ENCODE measurements at places on chromosomes 2 and 18.

DNA sequence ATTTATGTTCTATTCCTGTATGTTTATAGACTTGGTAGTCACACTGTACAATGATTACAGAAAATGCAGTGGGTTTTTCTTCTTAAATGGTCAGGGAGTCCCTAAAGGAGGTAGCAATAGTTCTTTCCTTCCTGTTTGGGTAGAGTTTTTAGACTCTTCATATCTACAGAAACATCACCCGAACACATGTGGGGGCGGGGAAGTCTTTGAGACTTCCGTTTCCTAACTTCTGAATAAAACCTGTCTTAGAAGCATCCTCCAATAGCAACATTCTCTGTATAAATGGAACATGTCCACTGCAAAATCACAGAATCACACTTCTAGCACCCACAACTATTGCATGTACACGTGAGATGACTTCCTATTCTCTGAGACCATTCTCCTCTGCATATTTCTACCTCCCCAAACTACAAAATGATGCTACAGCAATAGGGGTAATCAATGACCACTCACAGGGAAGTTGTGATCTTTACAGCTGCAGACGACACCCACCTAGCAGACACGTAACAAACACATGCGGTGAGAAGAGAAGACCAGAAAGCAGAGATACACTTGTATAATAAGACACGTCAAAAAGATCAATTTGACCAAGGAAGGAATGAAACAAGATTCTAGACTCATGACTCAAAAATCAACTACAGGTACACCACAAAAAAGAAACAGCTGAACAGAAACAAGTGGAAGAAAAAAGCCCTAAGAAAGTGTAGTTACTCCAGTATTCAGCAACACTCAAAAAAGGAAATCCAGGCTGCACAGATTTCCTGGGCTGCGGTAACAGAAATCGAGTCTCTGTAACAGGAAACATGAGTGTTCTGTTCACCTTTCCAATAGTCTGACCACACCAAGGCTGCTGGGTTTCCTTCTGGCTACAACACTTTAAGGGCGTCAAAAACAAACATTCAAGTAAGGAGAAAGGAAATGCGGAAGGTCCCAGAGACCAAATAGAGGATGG lies 120.4 kb downstream of the ZNF516 start:
- no peak for DNase-seq

GRCh38 chr2:37459095-37459981 lies 114.9 kb downstream of the QPCT start:
- no peak for DNase-seq

DNA sequence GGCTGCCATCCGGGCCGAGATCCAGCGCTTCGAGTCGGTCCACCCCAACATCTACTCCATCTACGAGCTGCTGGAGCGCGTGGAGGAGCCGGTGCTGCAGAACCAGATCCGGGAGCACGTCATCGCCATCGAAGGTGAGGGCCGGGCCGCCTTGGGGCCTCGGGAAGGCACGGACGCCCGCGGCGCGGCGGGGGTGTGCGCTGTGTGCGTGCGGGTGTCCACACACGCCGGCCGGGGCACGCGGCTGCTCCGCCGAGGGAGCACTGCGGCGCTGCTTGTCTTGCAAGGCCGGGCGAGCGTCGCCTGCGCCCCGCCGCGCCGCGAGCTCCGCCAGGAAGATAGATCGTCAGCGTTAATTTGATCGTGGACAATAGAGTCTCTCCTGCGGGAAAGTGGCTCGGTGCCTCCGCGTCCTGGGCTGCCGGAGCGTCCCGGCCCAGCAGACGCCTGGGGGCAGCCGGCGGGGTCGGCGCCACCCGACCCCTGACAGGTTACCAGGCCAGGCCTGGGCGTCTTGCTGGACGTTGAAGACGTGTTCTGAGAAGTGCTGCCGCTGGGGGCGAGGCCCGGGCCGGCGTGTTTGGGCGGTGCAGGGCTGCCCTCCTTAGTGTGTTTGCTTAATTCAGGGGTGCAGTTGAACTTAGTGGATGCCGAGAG lies 1.0 kb downstream of the AGAP1 start:
- no peak for DNase-seq

DNA sequence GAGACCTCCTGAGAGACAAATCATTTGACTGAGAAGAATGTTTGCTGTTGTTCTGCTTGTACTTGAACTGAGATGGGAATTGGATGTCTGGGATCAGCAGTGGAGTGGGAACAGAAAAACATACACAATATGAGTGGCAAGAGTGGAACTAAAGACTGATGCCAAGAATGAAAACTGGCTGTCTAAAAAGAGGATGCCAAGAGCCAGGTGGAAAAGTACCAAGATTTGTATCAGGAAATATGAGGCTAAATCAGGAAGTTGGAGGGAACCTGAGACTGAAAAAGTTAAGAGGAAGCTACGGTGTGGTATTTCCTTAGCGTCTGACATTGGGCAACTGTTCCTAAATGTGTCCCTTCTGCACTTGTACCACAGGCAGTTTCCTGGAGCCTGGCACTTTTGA lies 440.9 kb upstream of the CELF4 start:
- DNase-seq: no peak

DNA sequence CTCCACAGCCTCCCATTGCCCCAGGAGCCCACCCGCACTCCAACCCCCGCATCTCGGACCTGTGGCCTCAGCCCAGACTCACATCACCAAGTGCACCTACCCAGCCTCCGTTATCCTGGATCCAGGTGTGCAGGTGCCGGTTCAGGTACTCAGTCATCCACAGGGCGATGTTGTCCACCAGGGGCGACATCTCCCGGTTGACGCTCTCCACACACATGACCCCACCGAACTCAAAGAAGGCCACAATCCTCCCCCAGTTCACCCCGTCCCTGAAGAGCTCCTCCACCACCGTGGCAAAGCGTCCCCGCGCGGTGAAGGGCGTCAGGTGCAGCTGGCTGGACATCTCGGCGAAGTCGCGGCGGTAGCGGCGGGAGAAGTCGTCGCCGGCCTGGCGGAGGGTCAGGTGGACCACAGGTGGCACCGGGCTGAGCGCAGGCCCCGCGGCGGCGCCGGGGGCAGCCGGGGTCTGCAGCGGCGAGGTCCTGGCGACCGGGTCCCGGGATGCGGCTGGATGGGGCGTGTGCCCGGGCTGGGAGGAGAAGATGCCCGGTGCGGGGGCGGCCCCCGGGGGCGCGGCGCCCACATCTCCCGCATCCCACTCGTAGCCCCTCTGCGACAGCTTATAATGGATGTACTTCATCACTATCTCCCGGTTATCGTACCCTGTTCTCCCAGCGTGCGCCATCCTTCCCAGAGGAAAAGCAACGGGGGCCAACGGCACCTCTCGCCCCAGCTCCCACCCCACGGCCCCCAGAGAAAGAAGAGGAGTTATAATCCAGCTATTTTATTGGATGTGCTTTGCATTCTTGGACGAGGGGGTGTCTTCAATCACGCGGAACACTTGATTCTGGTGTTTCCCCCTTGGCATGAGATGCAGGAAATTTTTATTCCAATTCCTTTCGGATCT lies 1.3 kb downstream of the BCL2 start:
- DNase-seq: peak; percentile 62

- peak; percentile 66 for DNase-seq
These were observed 104.0 kb downstream of the COBLL1 start for GRCh38 chr2:164737612-164738081.

GRCh38 chr2:16185801-16186272 lies 245.5 kb downstream of the MYCN start:
- DNase-seq: no peak

- DNase-seq: no peak
These were observed 309.8 kb downstream of the ZEB2 start for GRCh38 chr2:144210076-144210475.

DNA sequence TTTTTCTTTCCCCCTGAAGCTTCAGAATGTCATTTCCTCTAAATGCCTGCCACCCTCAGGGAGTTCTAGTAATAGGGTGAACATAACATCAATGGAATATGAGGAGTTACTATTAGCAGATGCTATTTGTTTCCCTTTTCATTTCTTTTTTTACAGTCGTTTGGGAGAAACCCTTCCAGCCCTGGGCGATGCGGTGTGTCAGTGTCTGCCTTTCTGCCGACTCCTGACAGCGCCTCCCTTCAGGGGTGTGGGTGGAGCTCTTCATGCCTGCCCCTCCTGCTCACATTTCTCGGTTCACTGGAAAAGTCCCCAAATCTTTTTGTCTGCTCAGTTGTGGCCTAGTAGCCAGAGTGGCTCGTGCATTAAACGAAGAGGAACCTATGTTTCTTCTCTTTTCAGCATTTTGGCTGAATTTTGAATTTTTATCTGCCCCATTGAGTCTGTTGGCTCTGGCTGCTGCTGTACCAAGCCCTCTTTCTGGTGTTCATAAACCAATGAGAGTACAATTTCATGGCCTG lies 72.3 kb downstream of the FMNL2 start:
- DNase-seq: no peak

- no peak for DNase-seq
These were observed 43.9 kb downstream of the WDR75 start for GRCh38 chr2:189485146-189485545.

DNA sequence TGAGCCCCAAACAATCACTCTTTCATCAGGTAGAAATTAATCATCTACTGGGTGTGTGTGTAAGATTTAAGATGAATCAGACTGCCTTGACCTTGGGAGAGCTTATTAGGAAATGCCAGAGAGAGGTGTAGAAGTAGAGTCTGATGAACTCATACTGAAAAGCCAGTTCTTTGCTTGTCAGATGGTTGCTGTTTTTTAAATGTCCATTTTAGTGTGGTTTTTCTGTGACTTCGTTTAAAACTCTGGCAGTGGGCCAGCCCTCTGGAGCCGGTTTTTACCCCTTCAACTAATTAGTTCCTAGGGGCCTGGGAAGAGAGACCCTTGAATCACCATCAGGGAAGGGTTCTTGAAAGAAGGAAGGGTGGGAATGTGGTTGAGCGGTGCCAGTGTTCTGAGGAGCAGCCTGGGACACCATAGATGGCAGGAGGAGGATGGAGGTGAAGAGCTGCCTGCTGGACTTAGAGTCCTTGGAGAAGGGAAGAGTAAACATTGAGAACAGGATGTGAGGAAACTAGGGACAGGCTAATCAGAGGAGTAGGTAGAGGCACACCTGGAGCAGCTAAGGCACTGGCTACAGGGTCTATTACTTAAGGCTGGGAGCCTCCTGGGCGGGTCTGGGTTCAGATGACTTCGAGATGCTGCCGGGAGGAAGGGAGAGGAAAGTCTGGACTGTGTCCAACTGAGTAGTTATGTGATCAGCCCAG lies 66.1 kb downstream of the LRRFIP1 start:
- DNase-seq: no peak

DNA sequence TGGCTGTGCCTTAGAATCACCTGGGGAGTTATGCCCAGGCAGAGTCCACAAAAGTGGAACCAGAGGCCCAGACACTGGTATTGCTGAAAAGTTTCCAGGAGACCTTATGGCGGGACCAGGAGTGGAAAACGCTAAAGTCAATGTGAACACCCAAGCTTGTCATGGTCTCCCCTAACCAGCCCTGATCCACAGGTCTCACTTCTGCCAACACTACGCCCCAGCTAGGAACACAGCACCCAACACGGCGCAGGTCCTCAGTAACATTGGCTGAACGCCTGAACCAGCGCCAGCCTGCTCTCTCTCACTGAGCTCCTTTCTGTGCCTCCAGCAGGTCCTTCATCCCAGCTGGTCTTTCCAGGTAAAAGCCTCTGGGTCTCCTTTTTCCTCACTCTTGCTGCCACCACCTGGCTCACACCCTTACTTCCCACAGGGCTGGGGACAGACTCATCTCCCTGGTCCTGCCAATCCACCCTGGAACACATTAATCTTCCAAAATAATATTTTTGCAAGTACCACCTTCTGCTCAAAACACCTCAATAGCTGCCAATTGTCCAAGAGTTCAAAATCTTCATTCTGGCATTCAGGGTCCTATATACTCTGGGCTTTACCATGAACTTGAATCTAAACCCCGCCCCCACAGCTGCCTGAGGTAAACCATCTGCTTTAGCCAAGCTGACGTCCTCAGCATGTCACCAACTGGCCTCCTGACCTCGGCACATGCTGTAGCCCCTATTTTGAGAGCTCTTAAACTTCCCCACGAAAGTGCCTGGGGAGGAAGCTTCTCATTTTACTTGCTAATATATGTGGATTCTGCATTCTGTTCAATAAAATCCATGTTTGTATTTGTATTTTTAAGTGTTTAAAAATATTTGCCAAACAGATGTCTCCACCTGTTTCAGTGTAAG lies 34.6 kb downstream of the ADCY3 start:
- DNase-seq: peak; percentile 69

DNA sequence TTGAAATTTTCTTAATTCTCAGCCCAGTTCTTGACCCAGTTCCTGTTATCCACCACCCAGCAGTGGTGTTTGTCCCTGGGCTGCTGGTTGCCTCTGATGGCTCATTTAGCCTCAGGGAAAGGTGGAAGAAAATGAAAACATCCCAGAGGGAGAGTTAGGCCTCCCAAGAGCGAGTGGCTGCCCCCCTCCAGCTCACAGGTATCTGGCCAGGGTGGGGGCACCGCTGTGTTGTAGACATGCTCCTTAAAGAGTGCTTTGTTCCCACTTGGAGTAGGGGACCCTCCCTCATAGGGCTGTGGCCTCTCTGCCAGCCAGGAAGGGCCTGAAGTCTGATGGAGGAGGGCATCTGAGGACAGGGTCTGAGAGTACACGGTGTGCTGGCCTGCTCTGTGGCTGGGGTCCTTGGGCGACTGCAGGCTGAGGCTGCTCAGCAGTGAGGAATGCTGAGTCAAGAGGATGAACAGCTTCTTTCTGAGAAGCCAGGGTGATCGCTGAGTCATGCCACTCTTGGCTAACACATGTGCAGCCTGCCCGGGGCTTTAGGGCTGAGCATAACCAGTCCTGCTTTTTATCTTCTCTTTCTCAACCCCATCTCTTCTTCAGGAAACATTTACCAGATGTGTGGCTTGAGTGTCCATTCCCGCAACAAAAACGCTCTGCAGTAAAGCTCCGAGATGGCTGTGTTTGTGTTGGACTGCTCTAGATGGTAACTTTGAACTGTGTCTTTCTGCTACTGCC lies 72.3 kb downstream of the IL1R2 start:
- DNase-seq: no peak

- no peak for DNase-seq
These were observed 46.4 kb upstream of the SPP2 start for GRCh38 chr2:234003972-234004617.

GRCh38 chr2:190488516-190489233 lies 45.8 kb downstream of the NEMP2 start:
- no peak for DNase-seq

- no peak for DNase-seq
These were observed 1209.3 kb upstream of the CHAC2 start for GRCh38 chr2:52558265-52558664.

DNA sequence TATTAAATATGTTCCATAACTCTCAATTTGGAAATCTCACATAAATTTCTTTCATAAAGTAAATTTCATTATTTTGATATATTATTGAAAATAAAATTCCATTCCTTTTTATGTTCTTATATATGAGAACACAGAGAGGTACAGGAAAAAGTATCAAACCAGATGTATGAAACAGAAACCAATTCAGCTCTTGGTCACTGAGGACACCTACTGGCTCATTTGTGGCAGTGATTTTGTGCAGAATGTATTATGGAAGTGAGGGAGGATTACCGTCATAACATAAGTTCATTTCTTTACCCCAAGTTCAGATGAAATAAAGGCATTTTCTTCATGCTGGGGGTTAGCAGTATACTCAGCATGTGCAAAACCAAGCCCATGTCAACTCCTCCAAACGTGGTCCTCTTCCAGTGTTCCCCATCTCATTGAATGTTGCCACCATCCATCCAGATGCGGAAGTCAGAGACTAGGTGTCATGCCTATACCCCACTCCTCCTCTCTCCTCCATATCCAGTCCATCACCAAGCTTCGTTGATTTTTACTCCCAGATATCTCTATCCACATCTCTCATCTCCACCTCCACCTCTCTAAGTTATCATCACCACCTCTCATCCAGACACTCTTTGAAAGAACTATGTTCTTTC lies 41.7 kb upstream of the MALL start:
- DNase-seq: peak; percentile 7

- DNase-seq: no peak
These were observed 15.6 kb upstream of the GPBAR1 start for GRCh38 chr2:218245214-218245613.

- no peak for DNase-seq
These were observed 99.6 kb downstream of the SGPP2 start for GRCh38 chr2:222523783-222524544.

All from renal cortex interstitium (tissue), 15 donors.